ENCODE measurements at places on chromosomes 5 and 9.

GRCh38 chr5:76099286-76099702 is 16.1 kb downstream of the SV2C start:
- no peak for DNase-seq

- no peak for DNase-seq
Measured at GRCh38 chr9:114300153-114300845, 22.6 kb upstream of the ORM1 start.

DNA sequence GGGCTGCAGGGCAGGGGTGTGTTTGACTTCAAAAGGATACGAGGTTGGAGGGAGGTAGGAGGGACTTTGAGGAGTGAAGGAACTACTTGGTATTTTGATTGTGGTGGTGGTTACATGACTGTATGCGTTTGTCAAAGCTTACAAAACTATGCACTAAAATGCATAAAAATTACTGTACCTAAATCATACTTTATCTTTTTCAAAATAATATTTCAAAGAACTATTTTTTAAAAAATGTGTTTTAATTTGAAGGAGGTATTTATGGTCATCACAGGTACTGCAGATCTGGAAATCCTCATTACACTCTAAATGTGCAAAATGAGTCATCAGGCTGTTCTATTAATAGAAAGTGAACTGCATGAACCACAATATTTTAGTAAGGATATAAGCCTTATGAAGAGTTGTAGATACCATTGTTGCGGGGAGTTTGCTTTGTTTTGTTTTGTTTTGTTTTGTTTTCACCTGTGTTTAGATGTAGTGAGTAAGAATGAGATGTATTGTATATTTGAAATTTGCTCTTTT is 116.9 kb downstream of the ARRDC3 start:
- DNase-seq, result no peak

DNA sequence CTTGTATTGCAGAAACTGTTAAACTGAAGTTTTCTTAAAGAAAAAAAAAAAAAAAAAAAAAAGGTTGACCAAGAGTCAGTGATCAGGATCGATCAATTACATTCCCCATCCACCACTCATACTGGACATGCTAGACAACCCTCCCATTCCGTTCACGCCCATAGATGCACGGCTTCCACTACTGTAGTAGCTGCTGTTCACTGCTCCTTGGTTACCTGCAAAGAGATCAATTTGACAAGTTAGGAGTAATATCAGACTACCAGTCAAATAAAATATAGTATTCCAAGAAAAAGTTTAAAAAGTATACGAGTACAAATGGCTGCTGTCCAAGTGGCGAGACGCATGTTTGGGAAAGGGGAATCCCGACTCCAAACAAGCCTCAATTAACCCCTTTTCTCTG is 8.7 kb downstream of the HNRNPH1 start:
- DNase-seq, result no peak

DNA sequence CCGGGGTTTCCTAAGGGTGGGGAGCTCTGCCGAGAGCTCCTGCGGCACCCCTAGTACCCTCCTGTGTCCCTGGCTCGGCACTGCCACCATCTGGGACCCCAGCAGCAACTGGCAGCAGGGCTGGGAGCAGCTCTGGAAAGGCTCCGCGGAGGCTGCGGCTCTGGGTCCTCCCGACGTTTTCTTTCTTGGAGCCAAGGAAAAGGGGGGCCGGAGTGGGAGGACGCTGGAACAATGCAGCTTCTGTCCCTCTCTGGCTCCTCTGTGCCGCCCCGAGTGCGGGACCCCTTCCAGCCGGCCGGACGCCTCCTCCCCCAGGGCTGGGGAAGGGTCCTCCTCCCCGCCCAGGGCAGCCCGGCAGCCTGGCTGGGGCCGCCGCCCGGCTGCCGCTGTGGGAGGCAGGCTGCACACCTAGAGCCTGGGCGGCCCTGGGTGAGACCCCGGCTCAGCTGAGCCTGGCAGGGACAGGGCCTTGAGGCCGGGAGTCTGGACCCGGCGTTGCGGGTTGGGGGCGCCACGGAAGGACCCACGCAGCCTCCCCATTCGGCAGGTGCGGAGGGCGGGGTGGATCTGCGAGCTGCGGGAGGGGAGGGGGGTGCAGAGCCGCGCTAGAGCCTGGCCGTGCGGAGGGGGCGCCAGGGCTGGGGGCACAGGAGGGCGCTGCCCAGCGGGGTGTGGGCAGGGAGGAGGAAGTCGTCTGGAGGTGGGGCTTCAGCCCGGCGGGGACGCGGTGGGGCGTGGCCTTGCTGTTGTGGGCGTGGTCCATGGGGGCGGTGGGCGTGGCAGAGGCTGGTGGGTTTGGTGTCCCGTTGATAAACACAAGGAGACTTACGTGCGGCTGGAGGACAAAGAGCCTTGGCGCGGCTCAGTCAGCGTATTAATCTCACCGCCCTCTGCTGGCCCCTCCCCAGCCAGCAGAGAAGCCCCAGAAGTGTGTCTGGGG is 15.1 kb downstream of the GPSM1 start:
- DNase-seq, result peak; percentile 96

- DNase-seq, result no peak
Measured at GRCh38 chr9:73294336-73294735, 142.7 kb downstream of the ANXA1 start.

GRCh38 chr9:126198854-126199253 is 127.8 kb upstream of the MVB12B start:
- DNase-seq, result no peak

DNA sequence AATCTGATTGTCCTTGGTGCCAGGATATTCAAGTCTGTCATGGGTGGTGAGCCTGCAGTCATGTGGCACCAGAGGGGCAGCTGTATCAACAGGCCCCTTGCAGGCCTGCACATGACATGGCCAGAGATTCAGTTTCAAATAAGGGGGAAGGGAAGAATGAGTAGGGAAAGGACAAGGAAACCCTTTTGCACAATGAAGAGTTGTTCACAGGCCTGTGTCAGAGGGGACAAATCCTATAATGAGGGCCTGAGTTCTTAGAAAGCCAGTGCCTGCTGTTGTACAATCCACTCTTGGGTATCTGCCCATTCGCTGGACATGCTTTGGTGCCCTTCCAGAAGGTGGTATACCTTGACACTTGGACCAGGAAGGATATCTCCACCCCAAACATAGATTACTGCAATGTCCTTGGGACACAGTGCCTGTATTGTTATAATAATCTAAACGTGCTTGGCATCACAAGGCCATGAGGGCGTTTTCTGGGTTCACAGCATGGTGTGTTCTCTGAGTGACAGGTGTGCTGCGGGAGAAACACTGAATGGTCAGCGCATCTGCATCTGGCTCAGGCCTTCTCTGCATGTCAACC is 1.9 kb upstream of the TMEM171 start:
- no peak for DNase-seq

- DNase-seq, result no peak
Measured at GRCh38 chr5:96572864-96573512, 89.2 kb upstream of the CAST start.

GRCh38 chr5:86442036-86442745 is 175.6 kb upstream of the COX7C start:
- DNase-seq, result no peak

DNA sequence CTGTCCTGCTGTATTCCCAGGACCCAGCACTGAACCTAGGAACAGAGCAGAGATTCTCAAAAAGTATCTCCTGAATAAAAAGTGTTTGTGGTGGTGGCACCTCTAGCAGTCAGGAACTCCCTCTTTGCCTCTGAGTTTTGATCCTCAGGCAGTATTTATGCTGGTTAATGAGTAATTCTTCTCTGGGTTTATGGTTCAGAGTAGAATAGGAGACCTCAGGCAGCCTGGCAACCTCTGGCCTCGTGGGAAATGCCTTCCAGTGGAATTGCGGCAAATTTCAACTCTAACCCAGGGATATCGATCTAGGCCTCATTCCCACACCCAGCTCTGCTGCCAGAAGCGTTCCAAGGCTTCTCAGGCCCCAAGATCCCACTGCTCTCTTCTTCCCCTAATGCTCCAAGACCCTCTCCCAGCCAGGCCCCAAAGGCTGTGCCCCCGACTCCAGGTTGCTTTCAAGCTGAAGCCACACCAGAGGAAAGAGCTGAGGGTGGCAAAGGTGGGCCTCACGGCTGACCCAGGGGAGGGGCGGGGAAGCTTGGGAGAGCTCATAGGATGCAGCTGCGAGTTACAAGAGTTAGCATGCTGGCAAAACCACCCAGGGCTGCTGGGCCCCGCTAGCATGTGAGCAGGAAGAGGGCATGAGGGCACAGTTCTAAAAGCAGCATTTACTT is 10.9 kb upstream of the HDHD3 start:
- DNase-seq, result no peak

- no peak for DNase-seq
Measured at GRCh38 chr5:56610093-56610698, 205.2 kb upstream of the MAP3K1 start.

- no peak for DNase-seq
Measured at GRCh38 chr5:54234304-54234933, 76.0 kb downstream of the ARL15 start.

- no peak for DNase-seq
Measured at GRCh38 chr9:289121-289520, 74.5 kb downstream of the DOCK8 start.

DNA sequence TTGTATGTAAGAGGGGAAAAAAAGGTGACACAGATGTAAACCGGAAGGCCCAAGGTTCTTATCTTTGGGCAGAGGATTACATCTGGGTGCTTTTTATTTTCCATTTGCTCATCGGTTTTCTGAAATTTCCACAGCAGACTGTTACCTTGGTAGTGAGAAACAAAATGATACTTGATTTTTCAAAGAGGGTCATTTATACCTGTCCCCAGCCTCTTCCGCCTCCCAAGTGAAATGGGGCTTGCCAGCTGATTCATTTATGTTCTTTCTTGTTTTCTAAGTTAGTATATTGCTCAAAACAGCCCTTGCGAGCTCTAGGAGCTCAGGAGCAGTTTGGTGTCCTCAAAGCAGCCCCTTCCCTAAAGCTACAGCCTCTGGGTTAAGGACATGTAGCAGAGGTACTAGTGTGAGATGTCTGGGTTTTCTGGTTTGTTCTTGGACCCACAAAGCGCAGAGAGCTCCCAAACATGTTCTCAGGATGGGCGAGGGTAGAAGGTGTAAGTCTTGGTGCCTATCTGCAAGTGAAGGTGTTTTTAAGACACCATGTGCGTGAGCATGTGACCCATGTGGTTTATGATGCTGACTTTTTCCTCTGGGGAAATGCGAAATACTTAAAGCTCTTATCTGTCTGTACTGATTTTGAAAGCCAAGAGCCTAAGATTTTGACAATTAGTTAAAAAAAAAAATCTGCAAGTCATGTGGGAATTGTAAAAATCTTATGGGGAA is 38.3 kb downstream of the DAPK1 start:
- DNase-seq, result no peak

DNA sequence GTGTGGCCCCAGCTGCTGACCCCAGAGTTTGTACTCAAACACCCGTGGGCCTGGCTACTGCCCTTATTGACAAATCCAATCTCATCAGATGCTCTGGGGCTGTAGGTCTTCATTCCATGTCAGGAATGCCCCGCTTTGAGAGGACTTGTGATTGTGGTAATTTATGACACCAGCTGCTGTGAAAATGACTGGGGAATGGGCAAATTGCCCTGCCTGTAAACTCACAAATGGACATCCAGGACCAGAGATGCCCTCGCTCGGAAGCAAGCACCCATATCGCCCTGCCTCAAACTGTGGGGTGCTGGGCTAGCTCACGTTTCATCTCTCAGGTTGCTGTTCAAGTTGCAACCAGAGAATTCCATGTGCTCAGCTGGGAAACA is 225.9 kb upstream of the MAP3K1 start:
- DNase-seq, result no peak

GRCh38 chr5:115961381-115962238 is 665 bp upstream of the LVRN start:
- DNase-seq, result no peak

GRCh38 chr5:77772729-77773128 is 3.4 kb downstream of the TBCA start:
- DNase-seq, result no peak

GRCh38 chr9:126703002-126703865 is 89.5 kb downstream of the LMX1B start:
- no peak for DNase-seq

DNA sequence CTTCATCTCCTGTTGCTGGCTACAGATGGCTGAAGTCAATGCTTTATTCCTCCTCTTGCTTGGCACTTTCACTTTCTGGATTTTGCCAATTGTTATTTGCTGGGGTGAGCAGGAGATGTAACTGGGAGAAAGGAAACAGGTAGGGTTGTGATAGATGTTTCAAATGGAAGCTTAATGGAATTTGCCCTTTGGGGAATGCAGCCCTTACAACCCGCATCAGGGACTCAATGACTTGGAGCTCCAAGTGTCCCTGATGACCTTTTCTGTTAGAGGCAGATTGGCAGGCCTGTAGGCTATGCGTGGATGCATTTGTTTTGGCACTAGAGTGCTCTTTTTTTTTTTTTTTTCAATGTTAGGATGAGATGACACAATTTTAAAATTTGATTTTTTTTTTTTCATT is 219.9 kb upstream of the GLRA1 start:
- no peak for DNase-seq

DNA sequence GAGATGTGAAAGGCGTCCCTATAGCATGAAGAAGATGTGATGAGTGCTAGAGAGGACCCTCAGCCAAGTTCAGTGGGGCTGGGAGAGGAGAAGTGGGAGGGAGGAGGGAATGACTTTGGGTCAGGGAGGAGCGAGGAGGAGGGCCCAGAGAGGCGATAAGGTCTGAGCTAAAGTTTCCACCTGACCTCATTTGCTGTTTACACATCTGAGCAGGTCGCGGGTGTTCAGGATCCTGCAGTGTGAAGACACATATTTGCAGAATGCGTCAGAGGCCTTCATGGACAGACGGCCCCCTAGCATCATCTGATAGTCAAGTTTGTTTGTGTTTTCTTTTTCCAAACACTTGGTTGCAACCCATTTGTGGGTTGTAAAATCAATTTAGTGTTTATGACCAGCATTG is 18.9 kb upstream of the IGFBPL1 start:
- DNase-seq, result no peak

DNA sequence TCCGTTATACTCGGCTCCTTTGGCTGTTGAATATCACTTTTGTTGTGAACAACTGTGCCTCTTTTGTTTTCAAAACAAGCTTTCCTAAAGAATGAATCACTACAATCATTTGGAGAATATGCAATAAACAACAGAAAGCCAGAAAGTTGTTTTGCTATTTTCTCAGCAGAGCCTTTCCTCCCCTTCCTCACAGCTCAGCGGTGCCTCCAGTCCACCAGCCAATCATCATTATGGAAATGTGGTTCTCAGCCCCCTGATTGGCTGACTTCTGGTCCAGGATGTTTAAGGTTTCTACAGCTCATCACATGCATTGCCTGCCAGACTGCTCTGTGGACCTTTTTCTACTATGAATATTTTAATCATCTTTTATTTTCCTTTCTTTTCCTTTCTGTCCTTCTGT is 9.1 kb upstream of the ZNF608 start:
- no peak for DNase-seq

- no peak for DNase-seq
Measured at GRCh38 chr5:127702926-127703561, at the start of gene CCDC192. TSS of gene CCDC192 (plus strand) at chr5:127703391. CDS start at chr5:127703446, 55 bp downstream.

DNA sequence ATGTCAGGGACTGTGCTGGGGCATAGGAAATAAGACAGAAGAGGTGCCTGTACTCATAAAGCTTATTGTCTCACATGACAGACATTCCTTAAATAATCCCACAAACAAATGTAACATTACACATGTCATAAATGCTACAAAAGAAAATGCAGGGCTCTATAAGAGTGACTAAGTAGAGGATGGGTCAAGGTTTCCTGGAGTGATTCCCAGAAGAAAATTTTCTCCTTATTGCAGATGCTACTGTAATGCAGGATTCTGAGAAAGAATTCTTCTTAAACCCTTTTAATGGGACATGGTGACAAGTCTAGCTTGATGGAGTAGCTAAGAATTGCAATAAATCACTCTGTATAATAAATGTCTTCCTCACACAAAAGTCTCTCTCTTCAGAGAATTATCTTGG is 55.7 kb downstream of the SH3TC2 start:
- no peak for DNase-seq

All from nephron progenitor cell (in vitro differentiated cells).